ENCODE measurements at places on chromosomes 16 and 17.

DNA sequence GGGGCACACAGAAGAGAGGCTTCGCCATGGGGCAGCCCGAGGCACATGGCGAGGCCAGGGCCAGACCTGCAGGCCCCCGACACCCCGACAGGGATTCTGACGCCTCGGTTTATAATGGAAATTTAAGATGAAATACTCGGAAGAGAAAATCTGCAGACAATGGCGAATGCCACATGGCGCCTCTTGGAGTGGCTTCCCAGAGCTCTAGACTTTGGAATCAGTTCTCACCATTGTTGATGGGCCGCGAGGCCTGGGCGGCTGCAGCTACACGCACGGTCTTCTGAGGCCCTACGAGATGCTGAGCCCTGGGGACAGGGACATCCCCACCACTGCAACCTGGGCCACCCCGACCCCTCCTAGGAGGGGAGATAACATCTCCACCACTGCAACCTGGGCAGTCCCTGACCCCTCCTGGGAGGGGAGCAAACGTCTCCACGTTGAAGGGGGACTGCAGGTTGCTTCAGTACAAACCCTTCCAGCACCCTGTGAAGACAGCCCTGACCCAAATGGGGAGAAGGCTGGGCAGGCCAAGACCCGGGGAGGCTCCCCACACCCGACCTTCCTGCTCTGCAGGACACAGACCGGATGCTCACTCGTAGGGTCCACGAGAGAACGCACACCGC, 56.9 kb downstream of the LMF1 start:
- DNase-seq = no peak

- no peak for DNase-seq
These were observed 12.6 kb upstream of the CDR2 start for GRCh38 chr16:22386976-22387375.

DNA sequence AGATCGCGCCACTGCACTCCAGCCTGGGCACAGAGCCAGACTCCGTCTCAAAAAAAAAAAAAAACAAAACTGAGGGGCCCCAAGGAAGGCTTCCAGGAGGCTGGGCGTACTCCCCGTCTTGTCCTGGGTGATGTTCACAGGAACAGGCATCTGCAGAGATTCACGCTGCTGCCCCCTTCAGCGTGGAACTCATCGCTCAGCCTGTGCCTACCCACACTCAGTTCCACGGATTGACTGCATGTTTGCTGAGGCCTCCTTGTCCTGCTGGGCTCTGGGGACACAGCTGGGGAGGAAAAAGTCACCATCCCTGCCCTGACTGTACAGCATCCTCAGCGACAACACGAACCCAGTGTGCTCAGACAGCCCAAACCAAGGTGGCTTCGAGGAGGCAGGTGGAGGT, 12.9 kb upstream of the OSGIN1 start:
- no peak for DNase-seq

DNA sequence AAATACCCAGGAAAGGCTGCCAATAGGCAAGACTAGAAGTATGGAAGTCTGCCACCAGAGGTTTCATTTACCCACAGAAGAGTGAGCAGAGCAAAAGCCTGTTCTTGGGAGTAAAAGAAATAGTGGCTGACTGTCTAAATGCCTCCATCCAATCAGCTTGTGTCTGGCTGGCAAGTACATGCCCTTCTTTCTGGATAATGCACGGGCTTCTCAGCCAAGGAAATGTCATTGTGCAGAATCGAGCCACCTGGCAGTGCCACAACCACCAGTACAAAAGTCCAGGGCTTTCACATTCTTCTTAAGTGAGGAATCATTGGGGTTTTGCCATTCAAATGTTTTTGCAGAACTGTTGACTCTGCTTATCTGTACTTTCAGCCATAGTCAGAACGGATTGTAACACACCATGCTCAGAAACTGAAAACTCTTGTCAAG, 10.1 kb upstream of the ERCC4 start:
- DNase-seq = no peak

- DNase-seq = peak; percentile 27
These were observed 68.2 kb upstream of the ZNF423 start for GRCh38 chr16:49924078-49924477.

- no peak for DNase-seq
These were observed 13.2 kb downstream of the JPT2 start for GRCh38 chr16:1691276-1691675.

DNA sequence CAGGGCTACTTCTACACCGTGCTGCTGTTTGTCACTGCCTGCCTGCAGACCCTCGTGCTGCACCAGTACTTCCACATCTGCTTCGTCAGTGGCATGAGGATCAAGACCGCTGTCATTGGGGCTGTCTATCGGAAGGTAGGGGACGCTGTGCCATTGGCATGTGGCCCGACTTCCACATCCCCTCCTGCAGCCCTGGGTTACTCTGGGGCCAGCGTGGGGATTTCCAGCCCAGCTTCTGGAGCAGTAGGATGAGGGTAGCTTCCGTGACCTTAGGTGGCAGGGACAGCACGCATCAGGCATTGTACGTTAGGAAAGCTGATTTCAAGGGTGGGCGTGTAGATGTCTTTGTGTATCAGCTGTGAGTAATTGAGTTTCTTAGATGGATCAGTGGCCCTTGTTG, 96.5 kb downstream of the ABCC1 start:
- no peak for DNase-seq

DNA sequence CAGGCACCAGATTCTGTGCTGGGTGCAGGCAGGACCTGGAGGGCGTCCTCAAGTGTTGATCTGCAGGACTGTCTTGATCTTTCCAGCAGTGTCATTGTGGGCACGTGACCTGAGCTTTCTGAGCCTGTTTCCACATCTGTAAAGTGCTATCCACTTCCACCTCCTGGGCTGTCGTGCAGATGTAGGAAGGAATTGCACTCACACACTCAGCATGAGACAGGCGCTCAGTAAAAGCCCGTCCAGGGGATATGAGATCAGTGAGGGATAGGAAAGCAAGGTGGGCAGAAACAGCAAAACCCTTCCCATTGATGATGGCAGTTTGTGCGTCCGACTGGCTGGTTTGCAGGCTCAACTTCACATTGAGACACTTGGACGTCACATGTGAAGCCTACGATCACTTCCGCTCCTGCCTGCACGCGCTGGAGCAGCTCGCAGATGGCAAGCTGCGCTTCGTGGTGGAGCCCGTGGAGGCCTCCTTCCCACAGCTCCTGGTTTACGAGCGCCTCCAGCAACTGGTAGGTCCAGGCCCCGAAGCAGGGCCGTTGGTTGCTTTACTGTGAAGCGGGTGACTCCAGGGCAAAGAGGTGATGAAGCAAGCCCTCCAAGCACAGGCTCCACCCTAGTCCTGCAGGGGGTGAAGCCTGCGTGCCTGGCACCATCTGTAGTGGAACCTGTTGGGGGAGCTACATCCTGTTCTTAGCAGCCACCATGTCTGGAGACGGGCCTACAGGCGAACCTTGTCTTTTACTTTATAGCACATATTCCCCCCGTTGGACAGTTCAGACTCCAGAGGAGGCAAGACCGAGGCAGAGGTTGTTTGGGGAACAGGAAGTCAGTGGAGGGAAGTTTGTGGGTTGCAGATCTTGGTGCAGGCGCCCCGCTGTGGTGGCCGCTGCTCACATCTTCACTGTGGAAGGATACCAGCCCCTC, 23.0 kb downstream of the METTL22 start:
- no peak for DNase-seq

DNA sequence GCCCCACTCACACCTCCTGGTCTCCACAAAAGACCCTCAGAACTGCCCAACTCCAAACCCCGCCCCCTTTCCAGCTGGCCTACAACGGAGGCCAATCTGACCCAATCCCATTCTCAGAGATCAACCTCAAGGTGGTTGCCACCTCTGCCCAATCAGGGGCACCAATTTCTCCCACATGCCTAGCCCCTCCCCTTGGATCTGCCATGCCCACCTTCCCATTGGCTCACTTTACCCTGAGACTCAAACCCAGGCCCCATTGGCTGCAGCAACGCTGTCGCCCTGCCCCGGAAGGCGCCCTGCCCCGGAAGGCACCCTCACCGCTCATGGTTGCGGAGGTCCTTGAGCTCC, 10.6 kb downstream of the ZNF668 start:
- DNase-seq = no peak

DNA sequence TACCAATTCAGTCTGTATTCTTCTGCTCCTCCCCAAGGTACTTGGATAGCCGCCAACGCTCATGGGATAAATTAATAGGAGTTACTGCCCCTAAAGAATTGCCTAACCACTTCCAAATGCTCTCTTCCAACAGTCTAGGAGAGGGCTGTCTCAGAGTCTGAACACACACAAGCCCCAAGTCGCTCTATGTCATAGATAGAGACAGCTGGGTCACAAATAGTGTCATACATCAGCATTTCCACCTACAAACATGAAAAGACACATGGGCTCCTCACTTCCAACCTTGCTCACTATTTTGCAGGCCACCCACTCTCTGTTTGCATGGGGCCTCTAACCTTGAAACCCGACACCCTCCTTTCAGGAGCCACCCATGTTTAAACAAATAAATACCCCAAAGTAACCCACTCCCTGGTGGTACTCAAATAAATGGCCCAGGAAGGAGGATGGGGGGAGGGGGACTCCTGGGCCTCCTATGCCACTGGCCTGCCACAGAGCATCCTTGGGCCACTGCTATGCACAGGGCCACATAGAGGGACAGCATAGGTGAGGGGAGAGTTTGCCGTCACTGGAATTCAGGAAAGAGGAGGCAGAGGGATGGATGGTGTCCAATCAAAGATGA, 265.9 kb downstream of the SOX9 start:
- no peak for DNase-seq

DNA sequence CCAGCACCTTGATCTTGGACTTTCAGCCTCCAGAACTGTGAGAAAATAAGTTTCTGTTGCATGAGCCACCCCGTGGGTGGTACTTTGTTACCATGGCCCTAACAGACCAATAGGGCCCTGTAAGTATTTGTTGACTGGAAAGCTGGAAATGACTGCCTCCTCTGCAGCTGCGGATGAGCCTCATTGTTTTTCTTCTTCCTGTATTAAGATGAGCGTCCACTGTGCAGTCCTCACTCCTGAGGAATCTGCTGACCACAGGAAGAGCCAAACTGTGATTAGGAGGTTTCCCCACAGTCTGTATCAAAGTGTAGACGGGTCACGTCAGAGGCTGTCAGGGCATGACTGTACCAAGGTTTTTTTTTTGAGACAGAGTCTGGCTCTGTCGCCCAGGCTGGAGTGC, 12.2 kb upstream of the AKTIP start:
- DNase-seq = no peak

DNA sequence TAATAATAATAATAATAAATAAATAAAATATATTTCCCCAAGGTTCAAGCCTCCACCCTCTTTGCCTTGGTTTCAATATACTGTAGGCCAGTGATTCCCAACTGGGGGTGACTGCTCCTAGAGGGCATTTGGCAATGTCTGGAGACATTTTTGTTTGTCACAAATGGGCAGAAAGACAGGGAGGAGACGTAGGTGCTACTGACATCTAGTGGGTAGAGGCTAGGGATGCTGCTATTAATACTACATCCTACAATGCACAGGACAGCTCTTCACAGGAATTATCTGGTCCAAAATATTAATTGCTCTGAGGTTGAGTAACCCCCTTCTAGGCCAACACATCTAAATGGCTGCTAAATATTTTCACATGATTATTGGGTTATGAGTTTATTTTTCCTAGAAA, 12.8 kb upstream of the PRR14 start:
- peak; percentile 62 for DNase-seq

DNA sequence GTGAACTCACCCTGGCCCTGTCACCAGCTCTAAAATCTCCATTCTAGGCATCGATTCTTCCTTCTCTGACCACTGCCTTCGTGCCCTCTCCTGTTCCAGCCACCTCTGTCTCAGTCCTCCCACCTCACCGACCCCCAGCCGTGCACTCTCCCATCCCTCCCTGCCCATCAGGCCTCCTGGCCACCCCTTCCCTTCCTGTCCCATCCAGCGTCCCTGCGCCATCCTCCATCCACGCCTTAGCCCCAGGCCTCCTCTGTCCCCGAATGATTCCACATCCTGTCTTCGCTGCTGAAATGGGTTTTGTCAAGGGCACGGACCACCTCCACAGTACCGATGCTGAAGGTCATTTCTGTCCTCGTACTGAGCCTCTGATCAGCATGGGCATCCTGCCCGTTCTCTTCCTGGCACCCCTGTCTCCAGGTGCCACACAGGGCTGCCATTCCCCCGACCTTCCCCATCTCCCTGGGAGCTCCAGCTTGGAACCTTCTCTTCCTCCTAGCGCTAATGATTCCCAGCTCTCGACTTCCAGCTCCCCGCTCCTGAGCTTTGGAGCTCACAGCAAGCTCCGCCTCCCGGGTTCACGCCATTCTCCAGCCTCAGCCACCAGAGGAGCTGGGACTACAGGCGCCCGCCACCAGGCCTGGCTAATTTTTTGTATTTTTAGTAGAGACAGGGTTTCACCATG, 2.6 kb downstream of the TRIM65 start:
- no peak for DNase-seq

GRCh38 chr16:77556201-77556873, 121.5 kb upstream of the ADAMTS18 start:
- no peak for DNase-seq

DNA sequence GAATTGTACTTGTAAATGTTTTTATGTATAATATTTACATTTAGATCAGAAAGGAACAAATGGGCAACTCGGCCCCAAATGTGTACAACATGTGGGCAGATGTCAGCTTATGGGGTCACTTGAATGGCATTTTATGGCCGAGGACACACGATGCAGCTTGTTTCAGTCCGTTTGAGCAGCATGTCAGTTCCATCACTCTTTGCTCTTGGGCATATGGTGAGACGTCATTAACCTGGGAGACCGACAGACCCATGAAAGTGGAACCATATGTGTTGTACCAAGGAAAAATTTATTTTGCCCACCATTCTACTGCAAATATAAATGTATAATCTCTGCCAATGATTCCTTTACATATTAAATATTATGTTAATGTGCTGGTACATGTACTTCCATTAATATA, 561.9 kb upstream of the SOX9 start:
- no peak for DNase-seq

DNA sequence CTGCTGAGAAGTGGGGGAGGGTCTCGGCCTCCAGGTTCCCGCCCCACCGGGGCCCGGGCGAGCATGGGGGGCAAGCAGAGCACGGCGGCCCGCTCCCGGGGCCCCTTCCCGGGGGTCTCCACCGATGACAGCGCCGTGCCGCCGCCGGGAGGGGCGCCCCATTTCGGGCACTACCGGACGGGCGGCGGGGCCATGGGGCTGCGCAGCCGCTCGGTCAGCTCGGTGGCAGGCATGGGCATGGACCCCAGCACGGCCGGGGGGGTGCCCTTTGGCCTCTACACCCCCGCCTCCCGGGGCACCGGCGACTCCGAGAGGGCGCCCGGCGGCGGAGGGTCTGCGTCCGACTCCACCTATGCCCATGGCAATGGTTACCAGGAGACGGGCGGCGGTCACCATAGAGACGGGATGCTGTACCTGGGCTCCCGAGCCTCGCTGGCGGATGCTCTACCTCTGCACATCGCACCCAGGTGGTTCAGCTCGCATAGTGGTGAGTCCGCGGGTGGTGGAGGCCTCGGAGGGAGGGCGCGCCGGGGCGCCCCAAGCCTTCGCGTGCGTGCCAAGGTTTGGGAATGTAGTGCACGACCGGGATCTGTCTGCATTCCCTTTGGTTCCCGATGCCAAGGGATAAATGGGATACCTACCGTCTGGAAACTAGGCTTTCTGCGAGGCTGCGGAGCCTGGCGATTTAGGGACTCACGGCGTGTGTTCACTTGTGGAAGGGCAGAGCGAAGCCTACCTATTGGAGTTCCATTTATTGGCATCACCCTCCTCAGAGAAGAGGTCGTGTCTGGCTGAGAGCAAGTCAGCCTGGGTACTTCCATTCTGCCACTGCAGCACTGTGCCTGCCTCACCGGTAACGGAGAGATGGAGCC, 1.0 kb downstream of the ZNRF1 start:
- no peak for DNase-seq

All from HCT116 (cell line).